ENCODE measurements at places on chromosomes 7 and 10.

GRCh38 chr7:5278766-5279165, 4.0 kb upstream of the SLC29A4 start:
- DNase-seq = no peak

DNA sequence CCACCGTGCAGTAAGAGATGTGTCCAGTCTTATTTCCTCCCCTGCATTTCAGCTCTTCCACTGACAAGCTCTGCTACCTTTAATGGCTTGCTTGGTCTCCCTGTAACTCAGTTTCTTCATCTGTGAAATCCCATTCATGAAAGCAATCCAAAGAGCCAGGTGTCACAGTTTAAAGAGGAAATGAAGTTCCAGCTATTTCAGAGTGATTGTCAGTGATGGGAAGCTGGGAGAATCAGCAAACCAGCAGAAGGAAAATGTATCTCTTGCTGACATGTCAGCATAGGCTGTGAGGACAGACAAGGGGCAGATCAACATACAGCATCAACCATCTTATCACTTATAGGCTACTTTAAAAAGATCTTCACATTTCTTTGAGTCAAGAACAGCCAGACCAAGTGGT, 445.3 kb downstream of the ADRA2A start:
- DNase-seq = no peak

- no peak for DNase-seq
These were observed 121.9 kb downstream of the MAD1L1 start for GRCh38 chr7:2110610-2111396.

DNA sequence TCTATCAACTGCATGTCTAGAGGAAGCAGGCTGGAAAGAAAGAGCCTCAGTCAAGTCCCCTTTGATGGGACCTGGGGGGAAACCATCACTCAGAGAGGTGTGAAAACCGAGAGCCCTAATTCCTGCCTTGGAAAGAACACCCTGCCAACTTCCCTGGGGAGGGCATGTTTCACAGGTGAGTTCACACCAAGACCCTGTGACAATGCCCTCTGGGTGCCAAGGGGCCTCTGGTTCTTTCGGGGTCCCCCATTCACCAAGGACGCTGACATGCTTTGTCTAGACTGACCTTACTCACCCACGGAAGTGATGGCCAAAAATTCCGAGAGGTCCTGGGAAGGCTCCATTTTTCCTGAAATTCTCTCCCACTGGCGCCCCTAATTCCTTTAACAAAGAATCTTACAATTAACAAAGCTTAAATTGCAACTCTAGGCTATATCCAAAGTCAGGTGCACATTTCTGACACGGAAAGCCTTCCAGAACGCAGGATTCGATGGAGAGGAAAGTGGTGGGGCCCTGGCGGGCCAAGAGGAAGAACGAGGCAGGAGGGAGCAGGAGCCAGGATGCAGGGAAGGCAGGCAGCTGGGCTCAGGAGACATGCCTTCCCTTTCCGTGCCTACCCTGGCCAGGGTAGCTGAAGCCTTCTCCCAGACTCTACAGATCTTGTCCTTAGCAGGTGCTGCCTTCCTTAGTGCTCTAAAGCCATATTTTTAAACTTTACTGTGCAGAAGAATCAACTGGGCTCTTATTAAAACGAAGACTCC, 23.7 kb downstream of the VSTM4 start:
- no peak for DNase-seq

DNA sequence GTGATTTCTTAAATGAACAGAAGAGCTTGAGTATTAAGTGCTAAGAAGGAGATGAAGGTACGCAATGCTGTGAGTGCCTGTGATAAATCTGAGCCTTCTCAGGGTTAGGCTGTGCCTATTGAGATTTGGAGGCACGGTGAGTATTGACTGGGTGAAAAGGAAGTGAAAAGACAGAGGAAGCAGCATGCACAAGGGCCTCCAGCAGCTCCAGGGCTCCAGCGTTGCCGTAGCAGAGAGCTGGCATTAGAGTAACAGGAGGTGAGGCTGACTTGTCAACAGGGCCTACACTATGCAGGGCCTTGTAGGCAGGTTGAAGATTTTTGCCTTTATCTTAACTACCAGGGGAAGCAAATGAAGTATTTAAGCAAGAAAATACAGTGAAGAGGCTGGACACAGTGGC, 54.1 kb upstream of the PDCD4 start:
- DNase-seq = no peak

- no peak for DNase-seq
These were observed 21.7 kb upstream of the PWWP2B start for GRCh38 chr10:132375116-132375794.
